ENCODE measurements at places on chromosomes 5 and 9.

GRCh38 chr5:31382051-31382878, 149.6 kb downstream of the DROSHA start:
- no peak for DNase-seq

- DNase-seq: no peak
Observed at GRCh38 chr5:67234671-67235176, 38.1 kb upstream of the CD180 start.

GRCh38 chr9:97059626-97060025, 20.7 kb upstream of the CTSV start:
- no peak for DNase-seq

- DNase-seq: no peak
Observed at GRCh38 chr5:44835693-44836092, 26.9 kb downstream of the MRPS30 start.

DNA sequence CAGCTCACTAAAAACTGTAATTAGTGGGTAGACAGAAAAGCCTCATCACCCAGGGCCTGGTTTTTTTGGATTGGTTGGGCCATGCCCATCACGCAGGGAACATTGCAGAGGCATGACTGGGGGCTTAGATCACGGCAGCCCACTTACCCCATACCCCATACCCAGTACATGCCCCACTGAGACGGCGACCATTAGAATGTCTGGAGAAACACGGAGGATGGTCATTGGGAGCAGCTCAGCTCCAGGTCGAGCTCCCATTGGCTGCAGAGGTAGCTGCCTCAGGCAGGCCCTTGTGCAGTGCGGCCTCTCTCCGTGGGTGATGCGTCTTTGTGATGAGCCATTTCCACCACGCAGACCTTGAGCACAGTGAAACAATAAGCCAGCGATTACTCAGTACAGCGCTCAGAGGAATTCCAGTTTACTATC, 204.0 kb downstream of the GADD45G start:
- DNase-seq: no peak

DNA sequence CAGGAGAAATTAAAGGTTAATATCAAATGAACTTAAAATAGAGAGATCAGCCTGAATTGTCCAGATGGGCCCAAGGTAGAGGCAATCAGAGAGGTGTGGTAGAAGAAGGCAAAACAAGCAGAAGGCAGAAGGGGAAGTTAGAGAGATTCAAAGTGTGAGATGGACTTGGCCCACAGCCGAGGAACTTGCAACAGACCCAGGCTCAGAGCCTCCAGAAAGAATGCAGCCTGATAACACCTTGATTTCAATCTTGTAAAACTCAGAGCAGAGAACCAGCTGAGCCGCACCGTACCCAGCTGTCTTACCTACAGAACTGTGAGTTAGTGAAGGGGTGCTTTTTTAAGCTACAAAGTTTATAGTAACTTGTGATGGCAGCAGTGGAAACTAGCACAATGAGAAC, 190.9 kb downstream of the RFK start:
- no peak for DNase-seq

DNA sequence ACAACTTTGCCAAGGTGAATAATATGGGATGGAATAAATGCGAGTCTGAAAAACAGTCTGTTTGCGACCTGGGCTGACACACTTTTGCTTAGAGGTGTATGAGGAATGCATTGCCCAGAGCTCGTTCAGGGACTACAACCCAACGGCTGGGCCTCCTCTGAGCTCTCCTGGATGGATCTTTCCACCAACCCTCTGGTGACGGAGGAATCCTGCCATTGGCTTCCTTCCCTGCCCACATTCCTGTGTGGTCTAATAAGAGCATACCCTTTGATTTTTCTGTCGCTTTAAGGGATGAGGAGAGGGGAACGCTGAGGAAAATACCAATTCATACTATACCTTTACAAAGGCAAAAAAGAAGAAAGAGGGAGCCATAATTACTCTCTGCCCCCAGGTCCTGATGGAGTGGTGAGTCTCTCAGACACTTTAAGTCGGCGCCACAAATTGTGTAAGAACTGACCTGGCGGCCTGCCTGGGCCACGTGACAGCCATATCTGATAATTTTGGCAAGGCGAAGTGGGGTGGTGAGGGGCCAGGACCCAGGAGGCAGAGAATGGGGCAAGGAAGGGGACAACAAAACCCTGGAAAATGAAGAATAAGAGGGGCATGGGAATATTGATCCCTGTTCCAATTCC, 265.2 kb upstream of the MSX2 start:
- DNase-seq: no peak

GRCh38 chr9:81686614-81687520, 2.5 kb downstream of the TLE1 start:
- DNase-seq: no peak

- no peak for DNase-seq
Observed at GRCh38 chr9:78468231-78468630, 171.3 kb downstream of the PSAT1 start.

DNA sequence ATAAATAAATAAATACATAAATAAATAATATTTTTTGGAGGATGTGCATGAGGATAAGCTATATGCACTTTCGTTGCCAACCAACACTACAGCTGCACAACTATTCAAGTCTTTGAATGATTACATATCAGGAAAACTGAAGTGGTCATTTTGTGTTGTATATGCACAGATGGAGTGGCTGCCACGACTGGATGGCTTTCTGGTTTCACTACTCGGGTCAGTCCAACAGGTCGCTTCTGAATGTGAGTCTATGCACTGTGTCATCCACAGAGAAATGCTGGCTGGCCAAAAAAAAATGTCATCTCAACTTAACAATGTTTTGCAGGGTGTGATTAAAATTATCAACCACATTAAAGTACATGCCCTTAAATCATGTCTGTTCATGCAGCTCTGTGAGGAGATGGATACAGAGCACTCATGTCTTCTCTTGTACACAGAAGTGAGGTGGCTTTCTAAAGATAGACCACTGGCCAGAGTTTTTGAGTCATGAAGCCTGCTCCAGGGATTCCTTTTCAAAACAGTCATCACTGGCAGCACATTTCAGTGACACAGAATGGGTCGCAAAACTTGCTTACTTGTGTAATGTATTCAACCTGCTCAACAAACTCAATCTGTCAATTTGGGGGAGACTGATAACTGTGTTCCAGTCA, 589.8 kb upstream of the CYLC2 start:
- DNase-seq: no peak

- DNase-seq: no peak
Observed at GRCh38 chr9:33011831-33012230, 10.4 kb upstream of the APTX start.

- no peak for DNase-seq
Observed at GRCh38 chr9:31136524-31136923, 1247.9 kb upstream of the ACO1 start.

DNA sequence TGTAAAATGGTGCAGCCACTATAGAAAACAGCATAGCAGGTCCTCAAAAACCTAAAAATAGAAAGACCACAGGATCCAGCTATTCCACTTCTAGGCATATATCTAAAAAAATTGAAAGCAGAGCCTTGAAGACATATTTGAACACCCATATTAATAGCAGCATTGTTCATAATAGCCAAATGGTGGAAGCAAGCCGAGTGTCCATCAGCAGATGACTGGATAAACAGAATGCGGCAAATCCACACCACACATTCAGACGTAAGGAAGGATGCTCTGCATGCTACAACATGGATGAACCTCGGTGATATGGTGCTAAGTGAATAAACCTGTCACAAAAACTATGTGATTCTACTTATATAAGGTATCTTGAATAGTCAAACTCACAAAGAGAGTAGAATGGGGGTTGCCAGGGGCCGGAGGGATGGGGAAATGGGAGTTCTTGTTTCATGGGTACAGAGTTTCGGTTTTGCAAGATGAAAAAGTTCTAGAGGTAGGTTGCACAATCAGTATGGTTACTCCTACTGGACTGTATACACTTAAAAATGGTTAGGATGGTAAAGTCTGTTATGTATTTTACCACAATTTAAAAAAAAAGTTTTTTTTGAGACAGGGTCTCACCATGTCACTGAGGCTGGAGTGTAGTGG, 17.1 kb upstream of the HSD17B3 start:
- no peak for DNase-seq

GRCh38 chr5:61202213-61202612, 39.9 kb upstream of the SMIM15 start:
- DNase-seq: no peak

GRCh38 chr9:69174616-69175463, 763 bp downstream of the TJP2 start:
- DNase-seq: no peak

- DNase-seq: no peak
Observed at GRCh38 chr5:14199902-14200301, 56.8 kb downstream of the TRIO start.

GRCh38 chr5:94702729-94703128, 84.3 kb downstream of the SLF1 start:
- no peak for DNase-seq

DNA sequence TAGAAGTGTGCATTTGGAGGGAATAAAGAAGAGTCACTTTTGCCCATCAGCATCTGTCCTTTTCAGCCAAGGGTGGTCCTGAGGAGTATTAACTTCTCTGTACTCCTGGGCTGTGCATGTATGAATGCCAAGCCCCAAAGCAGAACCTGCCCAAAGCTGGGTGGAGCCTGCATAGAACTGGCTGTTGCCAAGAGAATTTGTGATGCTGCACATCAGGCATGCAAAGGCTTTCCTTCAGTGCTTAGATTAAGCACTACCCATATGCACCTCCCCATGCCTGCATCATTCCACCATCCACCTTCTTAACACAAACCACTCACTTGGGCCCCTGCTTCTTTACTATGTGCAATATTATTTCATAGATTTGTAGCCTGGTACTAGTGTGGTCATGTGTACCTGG, 493.8 kb downstream of the KIF4B start:
- DNase-seq: no peak

GRCh38 chr9:117315236-117315635, 99.6 kb downstream of the ASTN2 start:
- DNase-seq: no peak

- no peak for DNase-seq
Observed at GRCh38 chr5:16866795-16867576, 69.1 kb downstream of the MYO10 start.

DNA sequence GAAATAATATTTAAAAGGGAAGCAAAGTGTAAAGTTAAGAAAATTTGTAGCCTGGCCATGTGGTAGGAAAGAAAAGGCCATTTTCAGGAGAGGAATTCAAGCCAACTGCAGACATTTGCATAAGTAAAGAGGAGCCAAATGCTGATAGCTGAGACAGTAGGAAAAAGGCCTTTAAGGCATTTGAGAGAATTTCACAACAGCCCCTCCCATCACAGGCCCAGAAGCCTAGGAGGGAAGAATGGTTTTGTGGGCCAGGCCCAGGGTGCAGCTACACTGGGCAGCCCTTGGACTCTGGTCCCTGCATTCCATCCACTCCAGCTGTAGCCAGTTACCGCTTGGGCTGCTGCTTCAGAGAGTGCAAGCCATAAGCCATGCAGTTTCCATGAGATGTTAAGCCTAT, 1556.8 kb downstream of the EFNA5 start:
- DNase-seq: no peak

GRCh38 chr5:172796306-172796705, 25.3 kb upstream of the DUSP1 start:
- no peak for DNase-seq

DNA sequence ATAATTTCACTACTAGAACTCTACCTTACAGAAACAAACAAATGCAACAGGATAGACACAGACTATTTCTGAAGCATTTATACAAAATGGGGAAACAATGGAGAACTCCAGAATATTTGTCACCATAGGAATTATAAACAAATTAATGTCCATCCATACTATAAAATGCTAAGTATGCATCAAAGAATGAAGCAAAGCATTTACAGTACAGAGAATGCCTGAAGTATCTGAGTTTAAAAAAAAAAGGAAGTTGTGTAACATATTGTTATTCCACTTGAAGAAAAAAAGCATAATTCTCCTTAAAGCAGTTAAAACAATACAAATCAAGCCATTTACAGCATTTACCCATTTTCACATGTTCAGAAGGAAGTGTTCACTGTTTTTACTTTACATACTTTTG, 53.0 kb downstream of the DROSHA start:
- DNase-seq: no peak

- DNase-seq: no peak
Observed at GRCh38 chr9:85262333-85262732, 479.4 kb downstream of the AGTPBP1 start.

GRCh38 chr9:127201071-127201541, 63.5 kb upstream of the GARNL3 start:
- DNase-seq: no peak

DNA sequence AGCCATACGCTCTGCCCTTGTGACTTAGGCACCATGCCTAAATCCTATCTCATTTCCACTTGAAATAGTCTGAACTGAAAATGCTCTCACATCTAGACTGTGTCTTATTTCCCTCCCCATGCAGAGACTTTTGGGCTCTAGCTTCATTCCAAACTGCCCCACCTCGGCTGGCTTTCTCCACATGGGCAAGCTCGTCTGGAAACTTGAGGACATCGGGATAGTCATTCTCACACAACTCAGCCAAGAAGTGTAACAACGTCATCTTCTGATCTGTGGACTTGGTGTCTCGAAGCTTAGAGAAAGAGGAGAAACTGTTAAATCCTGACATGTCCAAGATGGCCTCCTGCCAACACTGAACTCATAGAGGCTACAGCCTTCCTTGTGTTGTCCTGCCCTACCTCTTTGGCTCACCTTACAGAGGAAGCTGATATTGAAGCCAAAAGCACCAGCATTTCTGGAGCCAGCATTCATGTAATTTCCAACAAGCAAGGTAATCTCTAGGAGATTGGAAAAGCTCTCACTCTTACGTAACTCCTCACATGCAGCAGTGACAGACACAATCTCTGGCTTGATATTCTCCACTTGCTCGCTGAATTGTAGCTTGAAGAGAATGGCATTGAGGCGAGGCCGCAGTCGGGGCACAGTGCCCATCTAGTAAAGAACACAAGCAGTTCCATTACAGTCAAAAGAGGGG, 39.6 kb downstream of the PCDHGC5 start:
- DNase-seq: no peak

DNA sequence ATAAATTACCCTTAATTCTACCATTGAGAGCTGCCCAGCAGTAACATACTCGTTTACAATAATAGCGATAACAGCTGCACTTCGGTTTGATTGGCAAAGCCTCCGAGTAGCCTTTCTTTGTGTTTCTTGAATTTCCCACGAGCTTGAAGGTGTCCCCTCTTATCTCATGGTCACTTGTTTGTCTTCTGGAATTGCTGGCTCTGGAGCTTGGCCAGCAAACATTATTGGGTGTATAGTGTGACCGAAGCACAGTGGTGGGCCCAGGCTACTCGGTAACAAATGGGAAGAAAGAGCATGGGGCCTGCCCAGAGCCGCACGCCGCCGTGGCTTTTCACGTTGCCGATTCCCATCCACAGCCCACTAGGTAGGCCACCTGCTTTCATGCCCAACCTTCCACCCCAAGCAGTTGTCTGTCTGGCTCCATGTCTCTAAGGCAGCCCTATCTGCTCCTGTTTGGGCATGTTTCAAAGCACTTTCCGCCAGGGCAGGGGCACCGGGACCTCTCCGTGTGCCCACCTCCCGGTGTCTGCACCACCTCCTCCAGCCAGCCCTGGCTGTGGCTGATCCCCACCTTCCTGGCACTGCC, 8.7 kb downstream of the STKLD1 start:
- no peak for DNase-seq

GRCh38 chr9:135308821-135309762, 170.5 kb upstream of the PPP1R26 start:
- no peak for DNase-seq

GRCh38 chr9:16499892-16500291, 370.6 kb downstream of the BNC2 start:
- DNase-seq: no peak
